Stimulated activated CD4-positive, alpha-beta T cell treated with anti-CD3 and anti-CD28 coated beads, Interleukin-1b, Interleukin-23, amount 100 ng/mL, for 4 hours (primary cell): ENCODE measurements at places on chromosomes 3 and 15.

- no peak for DNase-seq
These were observed 178.4 kb downstream of the TP63 start for GRCh38 chr3:189809583-189809982.

DNA sequence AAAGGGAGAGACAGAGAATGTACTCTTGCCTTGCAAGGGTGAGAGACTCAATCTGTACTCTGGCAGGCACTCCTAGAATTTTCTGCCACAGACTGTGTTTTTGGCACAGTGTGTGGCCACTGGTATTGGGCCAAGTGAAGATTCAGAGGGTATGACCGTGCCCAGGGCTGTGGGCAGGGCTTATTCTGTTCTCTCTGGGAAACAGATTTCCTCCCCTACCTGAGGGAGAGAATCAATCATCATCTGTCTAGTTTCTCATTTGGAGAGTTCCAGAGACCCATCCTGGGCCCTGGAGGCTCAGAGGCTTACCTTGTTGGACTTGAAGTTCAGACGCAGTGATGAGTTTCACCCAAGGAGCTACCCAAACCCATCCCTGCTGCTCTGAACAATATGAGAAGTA, 28.2 kb downstream of the CSTA start:
- DNase-seq: no peak

DNA sequence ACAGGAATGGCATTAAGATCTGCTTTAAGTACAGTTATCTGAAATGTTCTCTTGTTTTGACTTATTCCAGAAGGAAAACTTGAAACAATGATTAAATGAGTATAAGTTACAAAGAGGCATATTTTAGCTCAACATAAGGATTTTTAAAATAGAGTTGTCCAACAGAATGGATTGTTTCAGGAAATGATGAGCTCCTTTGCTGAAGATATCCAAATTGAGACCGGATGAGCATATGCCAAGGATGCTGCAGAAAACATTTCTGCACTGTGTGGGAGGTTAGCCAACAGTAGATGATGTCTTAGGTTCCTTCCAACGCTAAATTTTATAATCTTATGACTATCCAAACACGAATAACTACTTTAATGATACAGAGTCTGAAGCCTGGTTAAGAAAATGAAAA, 226.5 kb upstream of the NANOGP8 start:
- no peak for DNase-seq

DNA sequence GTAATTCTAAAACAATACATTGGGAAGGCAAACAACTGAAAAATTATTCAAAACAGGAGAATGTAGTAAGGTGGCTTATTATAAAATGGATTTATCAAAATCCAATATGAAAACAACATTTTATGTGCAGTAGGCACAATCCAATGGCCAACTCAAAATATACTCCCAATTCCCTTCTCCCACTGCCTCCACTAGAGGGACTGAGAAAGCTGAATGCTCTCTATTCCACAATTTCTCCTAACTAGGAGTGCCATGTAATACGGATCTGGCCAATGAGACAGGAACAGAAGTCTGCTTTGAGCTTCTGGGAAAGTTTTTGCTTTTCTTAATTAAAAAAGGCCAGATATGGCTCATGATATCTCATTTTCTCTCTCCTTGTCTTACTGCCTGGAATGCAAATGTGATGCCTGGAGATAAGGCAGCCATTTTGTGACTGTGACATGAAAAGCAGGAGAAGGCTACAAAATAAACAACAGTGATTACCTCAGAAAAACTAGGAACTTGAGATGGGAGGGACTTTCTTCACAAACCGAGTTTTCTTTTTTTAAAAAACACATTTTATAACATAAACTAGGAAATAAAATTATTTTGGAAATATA, 18.8 kb upstream of the VGLL4 start:
- no peak for DNase-seq

- DNase-seq: no peak
These were observed 43.8 kb downstream of the POMGNT2 start for GRCh38 chr3:43062040-43062563.

DNA sequence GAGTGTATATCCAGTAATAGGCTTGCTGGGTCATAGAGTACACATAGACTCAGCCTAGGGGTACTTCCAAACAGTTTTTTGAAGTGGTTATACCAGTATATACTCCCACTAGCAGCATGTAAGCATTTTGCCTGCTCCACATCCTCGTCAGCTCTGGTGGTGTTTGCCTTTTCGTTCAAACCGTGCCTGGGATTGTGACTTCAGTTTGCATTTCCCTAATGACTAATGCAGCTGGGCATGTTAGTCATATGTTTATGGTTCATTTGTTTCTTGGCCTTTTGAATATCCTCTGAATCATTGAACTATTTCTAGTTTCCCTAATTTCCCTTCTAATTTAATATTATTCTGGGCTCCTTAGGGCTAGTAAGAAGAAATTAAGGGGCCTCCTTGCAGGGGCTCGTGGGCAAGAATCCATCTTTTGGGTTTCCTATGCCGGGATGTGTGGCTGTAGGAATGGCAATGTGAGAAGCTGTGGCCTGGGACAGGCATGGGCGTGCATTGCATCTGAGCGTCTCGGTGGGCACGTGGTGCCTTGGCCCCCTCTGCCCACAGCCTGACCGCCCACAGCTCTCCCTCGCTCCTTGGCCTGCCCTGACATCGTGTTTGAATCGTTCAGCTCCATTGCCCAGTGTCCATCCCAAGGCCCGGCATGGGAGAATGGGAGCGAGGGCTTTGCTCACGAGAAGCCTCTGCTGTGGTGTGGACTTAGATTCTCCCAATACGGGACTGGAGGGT, 26.4 kb downstream of the FAH start:
- DNase-seq: no peak

DNA sequence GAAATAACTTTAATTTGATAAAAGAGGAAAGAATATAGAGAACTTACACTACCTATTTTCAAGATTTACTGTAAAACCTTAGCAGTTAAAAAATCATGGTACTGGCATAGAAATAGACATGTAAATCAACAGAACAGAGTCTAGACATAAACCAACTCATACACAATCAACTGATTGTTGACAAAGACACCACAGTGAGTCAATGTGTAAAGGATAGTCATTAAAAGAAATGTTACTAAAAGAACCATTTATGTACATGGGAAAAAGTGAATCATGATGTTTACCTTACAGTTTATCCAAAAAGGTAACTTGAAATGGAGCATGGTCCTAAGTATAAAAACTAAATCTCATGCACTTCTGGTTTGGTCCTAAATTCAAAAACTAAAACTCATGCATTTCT, 847.4 kb downstream of the IGSF11 start:
- no peak for DNase-seq

- no peak for DNase-seq
These were observed 404.6 kb upstream of the C2CD4B start for GRCh38 chr15:62569460-62570404.
